ENCODE measurements at places on chromosomes 2 and 18.

- DNase-seq, result no peak
Observed at GRCh38 chr2:200354833-200355751, 48.6 kb downstream of the SPATS2L start.

DNA sequence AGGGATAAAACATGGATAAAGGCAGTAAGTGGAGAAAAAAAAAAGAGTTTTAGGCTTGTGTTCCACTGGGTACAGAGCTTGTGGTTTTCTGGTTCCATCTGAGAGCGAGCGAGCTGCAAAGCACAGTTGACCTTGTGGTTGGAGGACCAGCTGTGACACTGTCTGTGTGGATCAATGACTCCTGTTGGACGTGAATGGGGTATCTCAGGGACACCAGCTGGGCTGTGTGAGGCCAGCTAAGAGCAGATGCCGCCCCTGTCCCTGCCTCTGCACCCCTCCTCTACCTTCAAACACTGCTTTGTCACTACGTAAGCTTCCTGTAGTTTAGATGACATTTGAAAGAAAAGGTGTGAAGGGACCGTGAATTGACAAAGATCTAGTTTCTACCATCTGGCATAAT is 67.8 kb downstream of the QPCT start:
- DNase-seq, result no peak

- DNase-seq, result no peak
Observed at GRCh38 chr2:137938204-137938603, 26.1 kb upstream of the HNMT start.

- DNase-seq, result peak; percentile 54
Observed at GRCh38 chr2:33372940-33373553, 103.4 kb upstream of the RASGRP3 start.

GRCh38 chr2:119823734-119824334 is 64.1 kb downstream of the PTPN4 start:
- DNase-seq, result peak; percentile 35

- DNase-seq, result no peak
Observed at GRCh38 chr2:109419171-109419756, 194.5 kb downstream of the SEPTIN10 start.

- no peak for DNase-seq
Observed at GRCh38 chr2:190571686-190572085, 37.2 kb upstream of the NEMP2 start.

GRCh38 chr2:60446413-60447267 is 106.8 kb downstream of the BCL11A start:
- no peak for DNase-seq

- DNase-seq, result no peak
Observed at GRCh38 chr2:30666266-30666874, 140.9 kb downstream of the CAPN13 start.

DNA sequence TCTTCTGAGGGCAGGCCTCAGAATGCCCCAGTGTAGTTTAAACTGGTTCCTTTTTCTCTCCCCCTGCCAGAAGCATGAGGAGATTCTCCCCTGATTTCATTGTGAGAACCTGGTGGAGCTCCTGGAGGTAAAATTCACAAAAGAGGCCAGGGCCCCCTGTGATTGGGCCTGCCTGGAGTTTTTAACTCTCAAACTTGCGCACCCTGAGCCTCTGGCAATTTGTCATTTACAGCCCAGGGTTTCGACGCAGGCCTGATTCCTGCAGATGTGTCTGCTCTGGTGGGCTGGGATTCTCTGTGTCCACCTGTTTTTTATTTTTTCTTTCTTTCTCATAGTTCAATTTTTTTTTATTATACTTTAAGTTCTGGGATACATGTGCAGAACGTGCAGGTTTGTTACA is 157.9 kb downstream of the ASB1 start:
- no peak for DNase-seq

DNA sequence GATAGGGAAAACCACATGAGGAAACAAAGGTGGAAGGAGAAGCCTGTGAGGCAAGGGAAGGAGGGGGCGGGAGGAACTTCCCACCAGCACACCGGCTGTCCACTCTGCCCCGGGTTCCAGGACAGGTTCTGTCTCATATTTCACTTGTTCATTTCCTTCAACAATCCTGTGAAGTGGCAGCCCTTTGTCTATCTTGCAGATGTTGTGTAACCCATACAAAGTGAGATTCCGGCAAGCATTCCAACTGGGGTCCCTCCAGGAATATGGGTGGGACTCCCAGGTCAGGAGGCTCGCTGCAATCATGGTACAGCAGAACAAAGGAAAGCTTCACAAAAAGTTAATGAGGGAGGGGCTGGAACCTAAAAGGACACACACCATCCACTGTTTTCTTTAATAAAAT is 271.3 kb upstream of the PXDN start:
- DNase-seq, result no peak

- peak; percentile 19 for DNase-seq
Observed at GRCh38 chr2:121605820-121606733, 43.2 kb downstream of the CLASP1 start.

GRCh38 chr2:107806901-107807300 is 19.8 kb upstream of the RGPD4 start:
- no peak for DNase-seq

- DNase-seq, result peak; percentile 65
Observed at GRCh38 chr2:55175254-55176093, 56.6 kb downstream of the CLHC1 start.

DNA sequence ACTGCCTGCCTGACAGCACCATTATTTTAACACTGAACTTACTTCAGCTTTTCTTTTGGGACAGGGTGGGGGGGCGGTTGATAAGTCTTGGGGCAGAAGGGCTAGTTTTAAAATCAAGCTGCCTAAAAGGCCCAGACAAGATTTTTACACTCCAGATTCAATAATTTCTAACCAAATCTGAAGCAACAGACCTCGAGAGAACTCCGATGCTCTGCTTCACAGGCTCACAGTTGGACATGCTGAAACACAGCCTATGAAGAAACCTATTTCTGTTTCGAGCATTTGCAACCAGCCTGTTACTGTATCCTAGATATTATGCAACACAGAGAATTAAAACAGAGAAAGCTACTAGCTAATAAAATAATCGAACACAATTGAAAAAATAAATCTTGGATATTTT is 1.3 kb upstream of the MYT1L start:
- no peak for DNase-seq

- DNase-seq, result no peak
Observed at GRCh38 chr2:36343606-36344005, 12.0 kb upstream of the CRIM1 start.

DNA sequence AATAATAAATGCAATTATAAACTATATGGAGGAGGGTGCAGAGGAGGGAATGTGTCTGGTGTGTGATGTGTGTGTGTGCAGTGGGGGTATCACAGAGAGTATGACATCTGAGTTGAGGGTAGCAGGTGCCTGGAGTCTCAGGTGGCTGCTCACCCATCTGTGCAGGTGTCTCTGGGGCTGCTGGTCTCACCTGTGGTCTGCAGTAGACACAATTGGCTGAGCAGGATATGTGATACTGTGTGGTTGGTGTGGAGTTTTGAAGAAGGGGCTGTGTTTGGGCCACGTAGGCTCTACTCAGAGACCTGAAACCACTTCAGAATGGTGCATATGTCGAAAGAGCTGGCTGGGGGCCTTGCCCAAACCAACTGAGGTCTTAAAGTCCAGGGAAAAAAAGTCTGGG is 17.0 kb downstream of the FABP1 start:
- DNase-seq, result no peak

GRCh38 chr18:8253944-8254343 is 355.3 kb upstream of the RAB12 start:
- no peak for DNase-seq

DNA sequence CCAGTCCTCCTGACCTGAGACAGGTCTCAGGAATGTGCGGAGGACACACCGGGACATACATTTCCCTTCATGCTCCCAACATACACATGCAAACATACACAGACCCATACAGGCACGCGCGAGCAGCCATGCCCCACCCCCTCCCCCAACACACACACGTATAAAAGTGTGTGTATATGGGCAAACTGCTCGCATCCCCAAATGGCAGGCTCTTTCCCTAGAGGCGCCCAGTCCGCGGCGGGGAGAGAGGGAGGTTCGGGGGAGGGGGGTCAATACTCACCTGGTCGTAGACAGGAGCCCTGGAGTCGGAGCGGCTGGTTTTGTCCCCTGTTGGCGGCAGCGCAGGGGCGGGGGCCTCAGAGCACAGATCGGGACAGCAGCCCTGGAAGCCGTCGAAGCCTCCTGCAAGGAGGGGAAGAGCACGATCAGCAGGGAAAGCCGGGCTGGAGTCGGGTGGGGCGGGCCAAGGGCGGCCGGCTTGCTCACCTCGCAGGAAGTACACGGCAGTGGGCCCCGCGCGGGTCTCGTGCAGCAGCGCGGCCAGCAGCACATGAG is 682 bp downstream of the DUSP2 start:
- no peak for DNase-seq

DNA sequence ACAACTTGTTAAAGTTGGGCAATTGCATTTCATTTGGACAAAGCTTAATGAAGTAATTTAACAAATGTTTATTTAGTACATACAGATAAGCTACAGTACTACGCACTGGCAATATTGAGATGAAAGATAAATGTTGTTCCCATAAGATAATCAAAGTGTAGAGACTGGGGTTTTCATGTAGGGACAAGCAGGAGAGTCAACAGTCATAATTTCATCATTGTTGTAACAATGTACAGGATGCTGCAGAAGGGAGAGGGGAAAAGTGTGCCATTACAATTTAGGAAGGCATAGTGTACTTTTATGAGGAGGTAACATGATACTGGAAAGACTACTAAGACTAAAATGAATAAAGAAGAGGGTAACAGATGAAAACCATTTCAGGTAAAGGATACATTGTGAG is 441.6 kb downstream of the ERBB4 start:
- no peak for DNase-seq

DNA sequence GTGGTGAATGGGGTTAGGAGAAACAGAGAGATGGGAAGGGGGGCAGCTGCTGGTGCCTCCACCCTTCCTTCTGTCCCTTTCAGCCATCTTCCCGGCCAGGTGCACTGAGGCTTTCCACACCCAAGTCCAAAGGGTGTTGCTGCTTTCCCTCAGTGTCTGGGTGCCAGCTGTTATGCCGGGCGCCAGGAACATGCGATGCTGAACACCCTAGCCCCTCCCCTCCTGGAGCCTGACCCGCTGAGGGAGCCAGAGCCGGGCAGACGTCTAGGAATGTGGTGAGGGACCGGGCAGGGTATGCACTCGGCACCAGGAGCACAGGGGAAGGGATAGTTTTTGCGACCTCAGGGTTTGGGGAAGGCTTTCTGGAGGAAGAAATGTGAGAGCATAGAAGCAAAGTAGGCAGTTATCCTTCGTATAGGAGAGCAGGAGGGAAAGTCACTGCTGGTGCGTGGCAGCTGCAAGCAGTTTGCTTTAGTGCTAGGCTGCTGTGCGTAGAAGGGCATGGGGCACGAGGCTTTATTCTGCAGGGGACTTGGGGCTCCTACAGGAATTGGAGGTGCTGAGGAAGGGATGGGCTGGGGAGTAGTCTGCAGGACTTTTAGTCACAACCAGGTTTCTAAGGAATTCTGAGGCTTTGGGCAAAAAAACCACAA is 147.7 kb downstream of the TSN start:
- no peak for DNase-seq

DNA sequence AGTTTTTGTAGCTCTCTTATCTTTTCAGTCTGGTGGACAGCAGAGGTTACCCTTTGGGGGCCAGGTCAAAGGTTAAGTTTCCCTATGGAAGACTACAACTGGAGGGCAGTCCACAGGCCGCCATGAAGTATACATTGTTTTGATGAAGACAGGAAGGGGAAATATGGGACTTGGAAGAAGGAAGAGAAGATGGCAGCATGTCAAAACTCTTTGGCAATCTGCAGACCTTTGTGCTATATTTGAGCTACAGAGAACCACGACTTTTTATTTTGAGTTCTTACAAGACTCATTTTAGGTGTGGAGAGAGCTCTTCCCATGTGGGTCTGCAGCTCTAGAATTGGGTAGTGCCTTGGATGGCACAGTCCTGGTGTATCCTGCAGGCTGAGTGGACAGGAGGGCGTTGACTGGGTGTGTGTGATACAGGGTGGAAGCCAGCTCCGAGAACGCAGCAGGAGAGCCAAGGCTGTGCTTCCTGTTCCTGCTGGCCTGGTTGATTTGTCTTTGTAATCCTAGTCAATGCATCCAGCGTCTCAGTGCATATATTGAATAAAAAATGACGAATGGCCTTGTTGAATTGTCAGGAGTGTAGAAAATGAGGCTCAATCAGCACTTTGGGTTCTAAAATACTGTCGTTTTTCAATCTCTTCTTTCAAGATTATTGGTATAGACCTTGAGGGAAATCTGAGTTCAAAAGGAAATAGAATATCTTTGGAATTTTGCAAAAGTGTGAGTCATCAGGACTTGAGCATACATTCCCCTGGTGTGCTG is 11.5 kb downstream of the ITGA6 start:
- no peak for DNase-seq

GRCh38 chr2:30190637-30191036 is 40.7 kb upstream of the LBH start:
- DNase-seq, result no peak

- peak; percentile 72 for DNase-seq
Observed at GRCh38 chr2:113248997-113249770, 29.5 kb downstream of the PAX8 start.

DNA sequence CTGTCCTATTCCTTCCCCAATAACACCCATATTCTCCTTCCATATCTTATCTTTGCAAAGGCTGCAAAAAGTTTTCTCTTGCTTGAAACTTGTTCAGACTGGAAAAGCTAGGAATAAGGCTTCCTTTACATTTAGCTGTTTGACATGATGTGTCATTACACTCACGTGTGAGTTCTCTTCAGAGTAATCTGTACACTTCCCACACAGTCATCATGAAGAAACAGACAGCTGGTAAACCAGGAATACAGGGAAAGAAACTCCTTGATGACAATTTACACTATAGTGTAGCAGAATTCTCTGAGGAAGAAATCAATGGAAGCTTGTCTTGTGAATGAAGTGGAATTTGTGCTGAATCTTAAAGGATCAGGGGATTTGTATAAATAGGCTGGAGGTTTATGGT is 628.6 kb upstream of the CDH2 start:
- DNase-seq, result no peak

GRCh38 chr2:40556293-40556692 is 104.4 kb upstream of the SLC8A1 start:
- DNase-seq, result no peak

GRCh38 chr2:23427976-23428375 is 43.0 kb downstream of the KLHL29 start:
- DNase-seq, result no peak

GRCh38 chr2:9178110-9178903 is 28.3 kb upstream of the ASAP2 start:
- DNase-seq, result no peak

- no peak for DNase-seq
Observed at GRCh38 chr2:166625670-166626069, 131.6 kb upstream of the SCN7A start.

GRCh38 chr2:118906186-118906585 is 35.8 kb upstream of the MARCO start:
- no peak for DNase-seq

- no peak for DNase-seq
Observed at GRCh38 chr2:169090133-169090820, 20.9 kb downstream of the DHRS9 start.

DNA sequence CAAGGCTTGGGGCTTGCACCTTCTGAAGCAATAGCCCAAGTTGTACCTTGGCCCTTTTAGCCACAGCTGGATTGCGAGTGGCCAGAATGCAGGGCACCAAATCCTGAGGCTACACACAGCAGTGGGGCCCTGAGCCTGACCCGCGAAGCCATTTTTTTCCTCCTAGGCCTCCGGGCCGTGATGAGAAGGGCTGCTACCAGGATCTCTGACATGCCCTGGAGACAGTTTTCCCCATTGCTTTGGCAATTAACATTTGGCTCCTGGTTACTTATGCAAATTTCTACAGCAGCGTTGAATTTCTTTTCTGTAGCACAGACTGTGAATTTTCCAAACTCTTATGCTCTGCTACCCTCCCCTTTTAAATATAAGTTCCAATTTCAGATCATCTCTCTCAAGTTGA is 54.5 kb downstream of the MOCOS start:
- DNase-seq, result no peak

Data from globus pallidus (tissue), 1 donor.